ENCODE measurements at places on chromosomes 3 and 15.

- no peak for DNase-seq
These were observed 194.4 kb downstream of the ARRDC4 start for GRCh38 chr15:98154863-98155262.

- no peak for DNase-seq
These were observed 21.6 kb downstream of the MTHFS start for GRCh38 chr15:79875213-79875612.

DNA sequence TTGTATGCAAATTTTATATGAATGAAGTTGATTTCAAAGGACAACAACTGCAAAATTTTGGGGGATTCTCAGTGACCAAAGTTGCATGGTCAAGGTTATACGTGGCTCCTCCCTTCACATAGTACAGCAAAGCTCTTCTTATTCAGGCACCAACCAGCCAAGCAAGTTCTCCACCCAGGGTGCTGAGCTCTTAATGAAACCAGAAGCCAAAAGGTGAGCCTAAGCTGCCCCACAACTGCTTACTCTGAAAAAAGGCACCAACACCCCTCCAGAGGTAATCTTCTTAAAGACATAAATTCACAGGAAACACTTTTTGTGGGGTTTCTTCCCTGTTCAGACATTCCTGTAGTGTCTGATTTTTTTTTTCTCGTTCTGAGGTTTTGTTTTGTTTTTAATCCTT, 106.1 kb upstream of the GMNC start:
- DNase-seq: no peak

GRCh38 chr3:193262707-193263106, 21.7 kb downstream of the PLAAT1 start:
- no peak for DNase-seq

GRCh38 chr3:11535243-11535960, 108.3 kb downstream of the VGLL4 start:
- no peak for DNase-seq

GRCh38 chr3:186254676-186255650, 107.1 kb downstream of the DGKG start:
- peak; percentile 95 for DNase-seq

DNA sequence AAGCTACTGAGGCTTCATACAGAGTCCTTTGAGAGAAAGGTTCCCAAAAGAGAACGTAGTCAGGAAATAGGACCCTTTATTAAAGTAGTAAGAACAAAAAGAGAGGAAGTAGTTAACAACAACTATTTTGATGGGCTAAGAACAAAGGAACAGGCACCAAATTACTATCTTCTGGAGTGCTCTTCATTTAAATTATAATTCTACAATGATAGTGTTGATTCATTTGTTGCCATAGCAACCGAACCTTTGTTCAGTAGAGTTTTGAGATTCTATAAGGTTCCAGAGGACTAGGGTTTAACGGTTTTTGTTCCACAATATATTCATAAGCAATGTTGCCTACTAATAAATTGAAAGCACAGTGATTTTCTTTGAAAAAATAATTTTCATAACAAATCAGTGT, 78.8 kb downstream of the CMSS1 start:
- DNase-seq: no peak

DNA sequence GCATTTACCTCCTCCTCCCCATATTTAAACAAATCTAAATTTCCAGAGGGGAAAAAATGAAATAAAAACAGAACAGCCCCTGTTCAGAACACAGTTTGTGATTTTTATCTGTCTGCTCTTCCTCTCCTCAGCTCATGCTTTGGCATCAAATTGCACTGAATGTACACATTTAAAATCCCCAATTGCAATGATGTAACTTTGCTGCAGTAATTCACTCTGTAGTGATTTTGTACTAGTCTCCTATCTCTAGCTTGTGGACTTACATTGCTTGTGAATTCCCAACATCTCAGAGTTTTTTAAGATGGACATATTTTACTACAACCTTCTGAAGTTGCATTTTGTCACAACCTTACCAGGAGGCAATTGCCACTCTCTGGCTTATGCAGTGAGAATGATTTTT, 81.6 kb upstream of the ROBO2 start:
- DNase-seq: no peak

DNA sequence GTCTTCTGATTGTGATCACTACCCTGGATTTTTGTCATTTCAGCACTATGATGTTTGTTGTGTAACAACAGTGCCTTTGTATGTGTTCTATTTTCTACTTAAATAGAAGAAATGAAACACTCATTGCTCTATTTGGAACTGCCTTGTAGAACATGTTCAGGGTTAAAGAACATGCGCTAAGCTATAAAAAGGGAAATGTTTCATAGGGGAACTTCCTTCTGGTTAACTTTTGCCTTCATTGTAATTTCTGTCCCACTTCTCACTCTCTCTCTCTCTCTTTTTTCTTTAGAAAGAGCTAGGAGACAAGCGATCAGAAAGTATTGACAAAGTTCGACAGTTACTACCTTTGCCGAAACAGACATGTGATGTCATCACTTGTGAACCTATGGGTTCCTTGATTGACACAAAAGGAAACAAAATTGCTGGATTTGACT, at the start of gene P2RY12:
Gene P2RY12 (minus strand): TSS at position 13 of the 434 bp plus-strand sequence. CDS start 45,908 bp downstream, outside the sequence.
- peak; percentile 84 for DNase-seq

DNA sequence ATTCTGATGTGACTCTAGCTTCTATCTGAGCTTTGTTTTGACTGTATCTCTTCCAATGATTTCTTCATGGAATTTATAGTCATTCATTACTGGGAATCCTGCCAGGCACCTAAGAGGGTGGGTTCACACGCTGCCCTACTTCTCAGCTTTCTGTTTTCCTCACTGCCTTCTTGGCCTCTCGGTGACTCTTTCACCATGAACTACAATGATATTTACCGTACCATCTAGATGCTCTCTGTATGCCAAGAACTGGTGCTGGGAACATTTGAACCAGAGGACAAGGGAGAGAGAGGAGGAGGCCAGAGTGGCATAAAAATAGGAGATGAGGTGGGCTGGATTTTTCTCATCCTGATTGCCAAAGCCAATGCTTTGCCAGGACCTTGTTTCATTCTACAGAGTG, 280.0 kb upstream of the P2RY1 start:
- no peak for DNase-seq
